Smooth muscle cell of the pulmonary artery (primary cell): ENCODE measurements at places on chromosomes 16 and 17. TPM values are rescaled to one million over a fixed set of nuclear protein-coding genes. Genes with fewer than 3 reads are reported as not detected.

PMP22 gene
- 68.1 and 78.1 TPM in 2 replicates for total RNA-seq

CCDC40 gene
- total RNA-seq: 1.8 and 1.9 TPM in 2 replicates

TERB1 gene
- total RNA-seq: 0.07 TPM in 1 of 2 replicates, not detected in the other

CHRNE gene
- total RNA-seq: 0.33 and 2.8 TPM in 2 replicates

SLC13A5 gene
- total RNA-seq: not detected in 2 replicates

SPNS2 gene
- 0.13 and 0.40 TPM in 2 replicates for total RNA-seq

SLC35G6 gene
- not detected in 2 replicates for total RNA-seq

CRAMP1 gene
- 8.7 and 10.2 TPM in 2 replicates for total RNA-seq
